CD4-positive, alpha-beta memory T cell (primary cell): ENCODE measurements at places on chromosomes 2 and 18. TPM values are rescaled to one million over a fixed set of nuclear protein-coding genes. Genes with fewer than 3 reads are reported as not detected.

DNA sequence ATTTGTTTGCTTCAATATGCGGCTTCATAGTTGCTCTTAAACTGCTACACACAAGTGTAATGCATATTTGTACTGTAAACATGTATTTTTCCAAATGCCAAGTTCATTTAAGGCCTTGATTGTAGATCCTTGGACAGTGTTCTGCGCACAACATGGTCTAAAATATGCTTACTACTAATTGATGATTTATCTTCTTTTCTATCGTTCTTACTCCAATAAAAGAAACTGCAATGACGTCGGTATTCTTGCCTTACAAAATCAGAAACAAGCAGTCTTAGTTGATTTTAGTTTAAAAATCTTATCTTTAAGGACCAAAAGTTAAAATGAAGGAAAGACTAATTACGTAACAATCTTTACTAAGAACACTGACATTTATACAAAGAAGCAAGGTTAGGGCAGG is 224.3 kb upstream of the SMAD7 start:
- no peak for DNase-seq

DNA sequence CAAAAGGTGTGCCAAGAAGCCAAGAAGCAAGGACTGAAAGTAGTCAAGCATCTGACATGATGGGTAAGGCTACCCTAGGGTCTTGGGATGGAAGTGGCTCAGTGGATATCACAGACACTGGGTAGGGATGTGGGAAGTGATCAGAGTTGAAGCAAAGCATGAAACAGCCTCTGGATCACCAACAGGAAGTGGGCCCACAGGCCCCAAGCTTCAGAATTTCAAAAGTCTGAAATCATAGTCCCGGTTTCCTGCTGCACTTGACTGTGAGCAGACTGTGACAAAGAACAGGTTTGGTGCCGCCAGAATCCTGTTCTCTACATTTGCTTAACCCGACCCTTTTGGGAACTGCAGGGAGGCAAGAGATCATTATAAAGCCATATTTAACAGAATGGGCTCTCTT is 57.4 kb downstream of the SP100 start:
- DNase-seq = peak; percentile 9

DNA sequence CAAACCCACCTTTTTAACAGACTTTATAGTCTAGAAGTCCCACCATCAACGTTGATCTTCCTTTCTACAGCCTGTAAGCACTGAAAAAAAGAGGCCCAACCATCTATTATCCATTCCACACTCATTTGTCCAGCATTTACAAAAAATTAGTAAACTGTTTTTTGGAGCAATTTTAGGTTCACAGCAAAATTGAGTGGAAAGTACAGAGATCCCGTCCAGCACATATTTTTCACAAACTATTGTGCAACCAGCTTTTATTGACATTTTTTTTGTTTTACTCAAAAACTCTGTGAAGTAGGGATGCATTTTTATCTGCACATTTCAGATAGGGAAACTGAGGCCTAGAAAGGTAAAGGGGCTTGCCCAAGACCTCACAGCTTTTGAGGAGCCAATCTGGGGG is 68.6 kb downstream of the TNP1 start:
- no peak for DNase-seq

DNA sequence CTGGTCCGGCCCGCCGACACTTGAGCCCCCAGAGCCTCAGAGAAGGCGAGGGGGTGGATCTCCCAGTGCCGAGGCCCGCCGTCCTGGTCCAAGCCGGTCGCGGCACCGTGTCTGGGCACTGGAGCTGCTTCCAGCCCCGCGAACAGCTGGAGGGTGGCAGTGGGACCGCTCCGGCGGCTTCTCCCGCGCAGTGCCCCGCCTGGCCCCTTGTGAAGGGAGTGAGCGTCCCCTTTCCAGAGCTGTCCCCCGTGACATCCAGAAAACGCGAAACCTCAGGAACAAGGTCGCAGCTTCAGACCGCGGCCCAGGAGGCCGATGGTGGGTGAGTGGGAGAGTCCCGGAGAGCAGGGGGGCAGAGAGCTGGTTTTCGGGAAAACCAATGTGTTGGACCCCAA is 579 bp upstream of the EMX1 start:
- DNase-seq = no peak

- DNase-seq = no peak
These were observed 1315.9 kb downstream of the DSC3 start for GRCh38 chr18:29726646-29727045.

GRCh38 chr2:84823229-84823628 is 57.7 kb downstream of the TRABD2A start:
- DNase-seq = no peak

Gene SFT2D3
- 1.5 TPM for polyA plus RNA-seq

Gene GRB14
- not detected for polyA plus RNA-seq

GRCh38 chr2:150809103-150809502 is 321.6 kb upstream of the RND3 start:
- DNase-seq = no peak

Gene STAT1
- 221 TPM for polyA plus RNA-seq

Gene ZNF514
- 7.3 TPM for polyA plus RNA-seq

Gene CHRND
- polyA plus RNA-seq = not detected

GRCh38 chr2:104332731-104333130 is 521.2 kb upstream of the POU3F3 start:
- no peak for DNase-seq

- DNase-seq = no peak
These were observed 177.7 kb upstream of the OSR1 start for GRCh38 chr2:19536136-19536535.

Gene FAM161A
- 1.3 TPM for polyA plus RNA-seq

Gene DYNAP
- not detected for polyA plus RNA-seq

GRCh38 chr18:40577239-40577980 is 1377.6 kb upstream of the PIK3C3 start:
- no peak for DNase-seq

GRCh38 chr2:9211496-9211895 is 4.9 kb downstream of the ASAP2 start:
- DNase-seq = no peak

GRCh38 chr2:141994066-141994465 is 136.8 kb downstream of the LRP1B start:
- no peak for DNase-seq

DNA sequence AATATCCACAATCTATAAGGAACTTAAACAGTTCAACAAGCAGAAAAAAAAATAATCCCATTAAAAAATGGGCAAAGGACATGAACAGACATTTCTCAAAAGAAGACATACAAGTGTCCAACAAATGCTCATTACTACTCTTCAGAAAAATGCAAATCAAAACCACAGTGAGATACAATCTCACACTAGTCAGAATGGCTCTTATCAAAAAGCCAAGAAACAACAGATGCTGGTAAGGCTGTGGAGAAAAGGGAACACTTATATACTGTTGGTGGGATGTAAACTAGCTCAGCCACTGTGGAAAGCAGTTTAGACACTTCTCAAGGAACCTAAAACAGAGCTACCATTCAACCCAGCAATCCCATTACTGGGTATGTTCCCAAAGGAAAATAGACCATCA is 7.2 kb upstream of the CRYGB start:
- DNase-seq = no peak
